ENCODE measurements at places on chromosomes 5 and 9. TPM values are rescaled to one million over a fixed set of nuclear protein-coding genes. Genes with fewer than 3 reads are reported as not detected.
A peak's percentile ranks its signal among the peaks of the same experiment; 100 is the strongest.

Gene TAF11L9
- total RNA-seq: not detected

DNA sequence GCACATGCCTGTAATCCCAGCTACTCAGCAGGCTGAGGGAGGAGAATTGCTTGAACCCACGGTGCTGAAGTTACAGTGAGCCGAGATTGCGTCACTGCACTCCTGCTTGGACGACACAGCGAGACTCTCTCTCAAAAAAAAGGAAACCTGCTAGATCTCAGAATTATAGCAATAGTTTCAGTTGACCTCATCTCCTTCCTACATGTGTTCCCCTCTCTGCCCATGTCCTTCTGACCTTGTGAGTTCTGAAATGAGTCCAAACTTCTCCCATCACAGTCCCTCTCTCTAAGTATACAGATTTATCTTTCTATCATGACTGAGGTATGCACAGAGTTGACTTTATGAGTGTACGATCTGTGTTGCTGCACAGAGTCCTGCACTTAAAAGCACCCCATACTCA, 44.6 kb upstream of the SHOC1 start:
- no peaks in the 10 kb centered on the region for H3K27me3 ChIP-seq
- peak; percentile 49 for DNase-seq
- H3K27ac ChIP-seq: peak overlapping the region; percentile 57
- H3K4me1 ChIP-seq: no peaks in the 10 kb centered on the region
- no peaks in the 10 kb centered on the region for H3K36me3 ChIP-seq

Gene CCDC183
- total RNA-seq: not detected

DNA sequence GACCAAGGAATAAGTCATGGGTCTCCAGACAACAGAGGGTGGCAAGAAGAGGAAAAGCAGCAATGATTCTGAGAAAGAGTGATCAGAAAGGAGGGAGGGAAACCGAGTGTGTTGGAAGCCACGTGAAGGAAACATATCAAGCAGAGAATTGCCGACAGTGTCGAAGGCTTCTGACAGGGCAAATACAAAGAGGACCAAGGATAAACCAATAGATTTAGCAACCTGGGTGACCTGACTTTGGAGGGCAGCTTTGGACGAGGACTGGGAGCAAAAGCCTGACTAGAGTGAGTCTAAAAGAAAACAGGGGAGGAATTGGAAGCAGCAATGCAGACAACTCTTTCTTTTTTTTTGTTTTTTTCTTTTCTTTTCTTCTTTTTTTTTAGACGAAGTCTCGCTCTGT, 83.8 kb downstream of the WWC1 start:
- H3K27ac ChIP-seq: no peak overlapping the region
- no peaks in the 10 kb centered on the region for H3K4me1 ChIP-seq
- DNase-seq: no peak
- H3K4me3 ChIP-seq: no peak overlapping the region

GRCh38 chr5:154647761-154648145, 107.4 kb upstream of the LARP1 start:
- 0 out of 2 replicates have a peak, but pooled peaks cover under 1% of the 10 kb centered on the region for H3K4me1 ChIP-seq
- no peak overlapping the region for H3K27ac ChIP-seq
- H3K27me3 ChIP-seq: peaks cover 5% of the 10 kb centered on the region
- DNase-seq: no peak
- H3K4me3 ChIP-seq: no peak overlapping the region

DNA sequence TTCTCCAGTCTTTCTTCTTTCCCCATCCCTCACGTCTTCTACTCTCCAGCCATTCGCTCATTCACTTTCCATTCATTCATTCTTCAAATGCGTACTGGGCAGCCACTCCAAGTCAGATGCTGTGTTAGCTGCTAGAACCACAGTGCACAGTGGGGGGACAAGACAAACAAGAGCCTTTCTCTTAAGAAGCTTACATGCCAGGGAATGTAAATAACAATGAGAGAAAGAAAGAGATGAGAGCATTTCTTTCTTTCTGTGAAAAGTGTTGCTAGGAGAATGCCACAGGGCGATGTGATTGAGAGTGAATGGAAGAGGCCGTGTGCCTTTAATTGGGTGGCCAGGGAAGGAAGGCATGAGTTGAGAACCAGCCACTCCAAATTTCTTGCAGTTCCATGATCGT, 46.3 kb upstream of the SMIM23 start:
- H3K27ac ChIP-seq: no peak overlapping the region
- no peaks in the 10 kb centered on the region for H3K4me1 ChIP-seq
- no peaks in the 10 kb centered on the region for H3K36me3 ChIP-seq
- H3K27me3 ChIP-seq: peaks cover 25% of the 10 kb centered on the region
- DNase-seq: no peak

GRCh38 chr5:78275998-78276543, 18.4 kb downstream of the AP3B1 start:
- no peaks in the 10 kb centered on the region for H3K27me3 ChIP-seq
- H3K4me1 ChIP-seq: peaks cover 3% of the 10 kb centered on the region
- H3K4me3 ChIP-seq: no peak overlapping the region
- H3K36me3 ChIP-seq: peaks cover 4% of the 10 kb centered on the region
- peak; percentile 12 for DNase-seq

DNA sequence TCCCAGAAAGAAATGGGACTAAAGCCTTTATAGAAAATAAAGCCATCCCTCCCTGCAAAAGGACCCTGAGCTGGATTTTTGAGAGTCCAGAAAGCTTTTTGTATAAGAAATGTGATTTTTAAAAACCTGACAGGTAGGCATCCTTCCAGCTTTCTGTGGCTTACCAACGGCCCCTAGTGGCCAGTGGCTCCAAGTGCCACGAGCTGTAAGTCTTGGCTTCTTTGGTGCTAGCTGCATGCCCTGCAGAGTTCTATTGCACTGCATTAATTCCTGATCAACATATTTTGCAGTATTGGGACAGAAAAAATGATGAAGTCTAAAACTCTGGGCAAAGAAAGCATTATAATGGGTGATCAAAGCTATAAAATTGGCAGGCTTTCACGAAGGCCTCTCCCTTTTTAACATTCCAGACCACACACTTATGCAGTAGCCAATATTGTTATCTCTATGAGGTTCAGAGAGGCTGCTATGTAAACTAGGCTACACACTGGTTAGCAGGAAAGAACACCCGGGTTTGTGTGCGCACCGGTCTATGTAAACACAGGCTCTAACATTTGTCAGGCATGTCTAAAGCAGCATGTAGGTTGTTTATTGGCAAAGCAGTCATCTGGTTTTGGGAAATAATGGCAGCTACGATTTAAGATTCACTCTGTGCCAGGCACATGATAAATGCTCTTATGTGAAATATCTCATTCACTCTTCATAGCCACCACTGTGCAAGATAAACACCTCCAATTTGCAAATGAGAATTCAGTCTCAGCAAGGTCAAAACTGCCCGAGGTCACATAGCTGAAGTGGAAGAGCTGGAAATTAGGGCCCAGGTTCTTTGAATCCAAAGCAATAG, 55.2 kb downstream of the NMUR2 start:
- no peak overlapping the region for H3K27ac ChIP-seq
- H3K27me3 ChIP-seq: no peaks in the 10 kb centered on the region
- H3K36me3 ChIP-seq: no peaks in the 10 kb centered on the region
- no peak overlapping the region for H3K4me3 ChIP-seq

GRCh38 chr5:137393196-137393993, 105.7 kb downstream of the SPOCK1 start:
- no peaks in the 10 kb centered on the region for H3K4me1 ChIP-seq
- DNase-seq: no peak
- no peak overlapping the region for H3K27ac ChIP-seq
- no peak overlapping the region for H3K4me3 ChIP-seq

Gene SPINK5
- not detected for total RNA-seq

- H3K36me3 ChIP-seq: no peaks in the 10 kb centered on the region
- H3K27ac ChIP-seq: no peak overlapping the region
- peak; percentile 35 for DNase-seq
- no peaks in the 10 kb centered on the region for H3K4me1 ChIP-seq
- H3K4me3 ChIP-seq: no peak overlapping the region
- no peaks in the 10 kb centered on the region for H3K27me3 ChIP-seq
These were observed 187.1 kb upstream of the IER5L start for GRCh38 chr9:129365196-129365595.

Gene CRAT
- total RNA-seq: 18.8 TPM

Gene PCDHA7
- under 0.01 TPM for total RNA-seq

DNA sequence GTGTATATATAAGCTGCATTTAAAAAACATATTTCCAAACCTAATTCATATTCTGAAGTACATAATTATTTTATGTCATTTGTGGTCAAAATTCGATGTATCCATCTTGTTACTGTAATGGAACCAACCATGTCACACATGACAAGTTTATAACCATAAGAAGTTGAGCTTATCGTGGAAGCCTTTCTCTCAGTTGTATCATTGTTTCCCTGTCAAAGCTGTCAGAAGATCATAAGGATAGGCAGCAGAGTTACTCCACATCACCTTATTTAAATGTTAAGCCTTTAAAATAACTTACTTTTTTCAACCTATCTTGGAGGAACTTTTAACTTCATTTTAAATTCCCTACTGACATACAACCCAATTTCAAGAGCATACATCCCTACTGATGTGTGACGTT, 841.5 kb downstream of the PTPRD start:
- H3K27ac ChIP-seq: no peak overlapping the region
- H3K4me1 ChIP-seq: no peaks in the 10 kb centered on the region
- no peak for DNase-seq
- H3K27me3 ChIP-seq: no peaks in the 10 kb centered on the region

DNA sequence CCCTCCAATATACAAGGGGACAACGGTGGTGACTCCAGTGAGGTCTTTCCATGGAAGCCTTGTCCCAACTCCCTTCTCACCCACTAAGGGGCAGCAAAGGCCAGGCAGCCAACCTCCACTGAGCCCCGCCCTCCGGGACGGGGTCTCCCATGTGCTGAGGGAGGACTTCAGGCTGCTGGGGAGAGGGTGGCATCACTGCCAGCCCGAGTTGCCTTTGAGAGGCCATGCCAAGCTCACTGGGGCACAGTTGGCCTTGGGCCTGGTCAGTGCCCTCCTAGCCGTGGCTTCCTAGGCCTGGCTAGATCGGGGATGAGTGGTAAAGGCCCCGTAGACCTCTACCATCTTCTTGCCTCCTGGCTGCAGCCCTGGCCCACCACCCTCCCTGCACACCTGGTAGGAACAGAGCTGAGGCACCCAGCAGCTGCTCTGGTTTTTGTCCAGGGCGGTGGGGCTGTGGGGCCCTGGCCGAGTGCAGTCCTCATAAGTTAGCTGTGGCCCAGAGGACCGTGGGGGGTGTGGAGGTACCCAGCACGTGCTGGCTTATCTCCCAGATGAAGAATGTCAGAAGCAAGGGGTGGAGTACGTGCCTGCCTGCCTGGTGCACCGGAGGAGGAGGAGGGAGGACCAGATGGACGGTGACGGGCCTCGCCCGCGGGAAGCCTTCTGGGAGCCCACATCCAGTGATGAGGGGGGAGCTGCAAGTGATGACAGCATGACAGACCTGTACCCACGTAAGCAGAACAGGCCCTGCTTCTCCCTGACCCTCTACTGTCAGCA, 3.2 kb downstream of the SURF2 start:
- no peak overlapping the region for H3K27ac ChIP-seq
- H3K4me1 ChIP-seq: peaks cover 10% of the 10 kb centered on the region
- H3K36me3 ChIP-seq: peaks cover 44% of the 10 kb centered on the region
- no peak overlapping the region for H3K4me3 ChIP-seq
- no peak for DNase-seq

Gene WHRN
- total RNA-seq: 0.28 TPM

DNA sequence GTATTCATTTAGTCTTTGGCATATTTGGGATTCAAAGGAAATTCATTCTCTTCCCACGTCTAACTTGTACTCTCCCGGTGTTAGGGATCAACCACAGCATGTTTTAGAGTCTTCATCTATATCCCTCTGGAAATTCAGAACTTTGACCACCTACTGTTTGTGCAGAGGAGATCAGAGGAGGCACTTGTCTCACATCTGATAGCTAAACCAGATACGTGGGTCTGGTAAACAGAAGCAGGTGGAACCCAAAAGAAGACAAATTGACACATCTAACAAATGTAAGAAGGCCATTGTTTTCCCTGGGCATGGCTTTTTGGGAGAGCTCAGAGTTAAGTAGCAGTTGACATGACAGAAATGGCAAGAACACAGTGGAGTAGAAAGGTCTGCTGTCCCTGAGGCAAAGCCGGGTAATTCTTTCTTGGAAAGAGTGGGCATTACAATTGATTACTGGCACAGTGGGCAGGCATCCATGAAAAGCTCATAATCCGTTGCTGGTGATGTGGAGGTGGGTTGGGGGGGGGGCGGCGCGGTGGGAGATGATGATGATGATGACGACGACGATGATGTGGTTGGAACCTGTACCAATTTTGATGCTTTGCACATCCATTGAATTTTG, 27.5 kb downstream of the PIP5K1B start:
- no peaks in the 10 kb centered on the region for H3K36me3 ChIP-seq
- no peak overlapping the region for H3K27ac ChIP-seq
- H3K27me3 ChIP-seq: no peaks in the 10 kb centered on the region
- no peaks in the 10 kb centered on the region for H3K4me1 ChIP-seq

- H3K27ac ChIP-seq: no peak overlapping the region
- H3K4me1 ChIP-seq: no peaks in the 10 kb centered on the region
- no peak overlapping the region for H3K4me3 ChIP-seq
- H3K27me3 ChIP-seq: peaks cover 2% of the 10 kb centered on the region
- peaks cover 6% of the 10 kb centered on the region for H3K36me3 ChIP-seq
- DNase-seq: no peak
These were observed 1.9 kb upstream of the QRFP start for GRCh38 chr9:130898552-130898852.

- H3K27me3 ChIP-seq: no peaks in the 10 kb centered on the region
- H3K4me3 ChIP-seq: no peak overlapping the region
- no peaks in the 10 kb centered on the region for H3K36me3 ChIP-seq
- no peaks in the 10 kb centered on the region for H3K4me1 ChIP-seq
- DNase-seq: no peak
These were observed 137.1 kb downstream of the KCTD16 start for GRCh38 chr5:144307736-144308135.

GRCh38 chr9:4923580-4924544, 61.2 kb upstream of the JAK2 start:
- no peaks in the 10 kb centered on the region for H3K36me3 ChIP-seq
- H3K27me3 ChIP-seq: peaks cover 2% of the 10 kb centered on the region
- H3K4me3 ChIP-seq: no peak overlapping the region
- H3K4me1 ChIP-seq: no peaks in the 10 kb centered on the region
- peak; percentile 44 for DNase-seq

Gene MEF2C
- 6.8 TPM for total RNA-seq

Measured in IMR-90 (cell line).